Activated naive CD4-positive, alpha-beta T cell treated with anti-CD3 and anti-CD28 coated beads for 36 hours (primary cell): ENCODE measurements at places on chromosomes 12 and 14. TPM values are rescaled to one million over a fixed set of nuclear protein-coding genes. Genes with fewer than 3 reads are reported as not detected.

The KRT8 gene
- total RNA-seq, result 0.24 TPM

The ANKRD33 gene
- not detected for total RNA-seq

The GPR162 gene
- 0.24 TPM for total RNA-seq

The OR9K2 gene
- total RNA-seq, result not detected

The CCDC177 gene
- total RNA-seq, result not detected

The DNAH10 gene
- 0.05 TPM for total RNA-seq
